HepG2 (cell line): ENCODE measurements at places on chromosomes 5 and 9. TPM values are rescaled to one million over a fixed set of nuclear protein-coding genes. Genes with fewer than 3 reads are reported as not detected.

FBN2 gene
- under 0.01 TPM in 1 of 2 replicates, not detected in the other for polyA plus RNA-seq

IRX1 gene
- polyA plus RNA-seq = not detected in 2 replicates

CDC25C gene
- 11.8 and 17.7 TPM in 2 replicates for polyA plus RNA-seq

RAB3C gene
- 0.05 TPM in 1 of 2 replicates, not detected in the other for polyA plus RNA-seq
